ENCODE measurements at places on chromosomes 4 and X.

GRCh38 chrX:129629837-129630236, 24.9 kb downstream of the APLN start:
- no peak for DNase-seq

- peak; percentile 70 for DNase-seq
Observed at GRCh38 chrX:10014462-10015354, 47.5 kb downstream of the CLDN34 start.

DNA sequence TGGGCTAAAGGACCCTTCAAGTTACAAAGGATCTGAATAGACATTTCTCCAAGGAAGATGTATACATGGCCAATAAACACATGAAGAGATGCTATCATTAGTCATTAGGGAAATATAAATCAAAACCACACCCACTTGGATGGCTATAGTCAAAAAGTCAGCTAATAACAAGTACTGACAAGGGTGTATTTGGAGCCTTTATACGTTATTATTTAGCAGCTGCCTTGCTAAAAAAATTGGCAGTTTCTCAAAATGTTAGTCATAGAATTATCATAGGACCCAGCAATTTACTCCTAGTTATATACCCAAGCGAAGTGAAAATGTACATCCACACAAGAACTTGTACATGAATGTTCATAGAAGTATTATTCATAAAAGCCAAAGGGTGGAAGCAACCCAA, 112.7 kb upstream of the DUSP21 start:
- no peak for DNase-seq

DNA sequence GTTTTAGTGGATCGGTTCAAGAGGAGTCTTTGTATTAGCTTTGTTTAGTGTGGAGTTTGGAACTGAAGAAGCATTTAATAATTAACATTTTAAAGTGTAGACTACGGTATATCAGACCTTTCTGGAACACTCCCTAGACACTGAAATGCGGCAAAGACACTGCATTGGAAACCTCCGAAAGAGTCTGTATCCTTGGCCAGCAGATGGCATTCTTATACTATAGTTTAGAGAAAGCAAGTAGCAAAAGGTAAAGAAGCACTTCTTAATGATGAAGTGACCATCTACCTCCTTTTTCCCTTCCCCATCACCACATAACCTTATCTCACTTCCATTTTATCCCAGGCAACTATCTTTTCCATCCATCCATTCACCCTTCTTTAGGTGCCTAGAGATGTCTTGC, 7.6 kb downstream of the FABP2 start:
- DNase-seq: peak; percentile 40

DNA sequence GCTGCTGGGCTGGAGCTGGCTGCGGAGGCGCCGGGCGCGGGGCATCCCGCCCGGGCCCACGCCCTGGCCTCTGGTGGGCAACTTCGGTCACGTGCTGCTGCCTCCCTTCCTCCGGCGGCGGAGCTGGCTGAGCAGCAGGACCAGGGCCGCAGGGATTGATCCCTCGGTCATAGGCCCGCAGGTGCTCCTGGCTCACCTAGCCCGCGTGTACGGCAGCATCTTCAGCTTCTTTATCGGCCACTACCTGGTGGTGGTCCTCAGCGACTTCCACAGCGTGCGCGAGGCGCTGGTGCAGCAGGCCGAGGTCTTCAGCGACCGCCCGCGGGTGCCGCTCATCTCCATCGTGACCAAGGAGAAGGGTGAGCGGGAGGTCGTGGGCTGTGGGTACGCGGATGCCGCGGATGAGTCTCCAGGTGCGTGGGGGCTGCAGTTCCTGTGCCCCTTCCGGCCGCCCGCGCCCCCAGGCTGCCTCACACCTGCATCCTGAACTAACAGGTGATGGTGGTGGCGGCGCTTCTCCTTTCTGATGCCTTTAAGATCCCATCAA, 499 bp downstream of the CYP2U1 start:
- DNase-seq: no peak

GRCh38 chrX:148599404-148599803, 99.0 kb downstream of the AFF2 start:
- no peak for DNase-seq

DNA sequence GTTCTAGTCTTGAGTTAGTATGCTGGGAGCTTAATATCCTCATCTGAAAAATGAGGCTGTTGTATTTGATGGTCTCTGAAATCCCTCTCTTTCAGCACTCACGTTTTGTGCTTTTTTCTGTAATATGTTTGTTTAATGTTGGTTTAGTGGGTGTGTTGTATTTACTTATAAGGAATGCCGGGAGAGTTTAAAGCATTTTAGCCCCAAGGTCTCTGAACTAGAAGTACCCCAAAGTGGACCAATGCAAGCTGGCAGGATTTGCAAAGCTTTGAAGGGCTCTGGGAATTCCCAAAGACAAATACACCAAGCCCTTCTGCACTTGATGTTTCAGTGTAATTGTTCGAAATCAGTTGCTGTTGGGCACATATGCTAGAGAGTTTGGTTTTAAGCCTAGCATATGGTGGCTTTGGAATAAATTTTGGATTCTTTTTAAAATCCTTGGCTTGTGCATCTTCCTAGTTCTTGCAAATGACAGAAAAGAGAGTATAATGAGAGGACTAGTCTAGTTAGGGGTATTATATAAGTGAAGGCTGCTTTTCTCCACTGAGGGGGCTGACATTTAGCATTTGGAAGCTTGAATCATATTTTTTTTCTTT, 371.4 kb upstream of the BOD1L1 start:
- DNase-seq: no peak

DNA sequence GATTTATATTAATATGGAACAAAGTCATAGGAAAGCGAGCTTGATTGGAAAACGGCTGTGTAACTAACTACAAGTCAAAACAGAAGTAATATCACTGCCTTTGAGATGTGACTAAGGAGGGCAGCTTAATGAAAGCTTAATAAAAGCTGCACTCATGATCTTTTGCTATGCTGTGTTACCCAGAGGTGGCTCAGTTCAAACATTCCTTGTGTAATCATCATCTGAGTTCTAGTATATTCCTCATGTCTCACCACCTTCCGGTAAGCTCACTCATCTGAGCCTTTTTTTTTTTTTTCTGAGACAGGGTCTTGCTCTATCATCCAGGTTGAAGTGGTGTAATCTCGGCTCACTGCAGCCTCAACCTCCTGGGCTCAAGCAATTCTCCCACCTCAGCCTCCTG, 5.0 kb downstream of the GRPEL1 start:
- no peak for DNase-seq

DNA sequence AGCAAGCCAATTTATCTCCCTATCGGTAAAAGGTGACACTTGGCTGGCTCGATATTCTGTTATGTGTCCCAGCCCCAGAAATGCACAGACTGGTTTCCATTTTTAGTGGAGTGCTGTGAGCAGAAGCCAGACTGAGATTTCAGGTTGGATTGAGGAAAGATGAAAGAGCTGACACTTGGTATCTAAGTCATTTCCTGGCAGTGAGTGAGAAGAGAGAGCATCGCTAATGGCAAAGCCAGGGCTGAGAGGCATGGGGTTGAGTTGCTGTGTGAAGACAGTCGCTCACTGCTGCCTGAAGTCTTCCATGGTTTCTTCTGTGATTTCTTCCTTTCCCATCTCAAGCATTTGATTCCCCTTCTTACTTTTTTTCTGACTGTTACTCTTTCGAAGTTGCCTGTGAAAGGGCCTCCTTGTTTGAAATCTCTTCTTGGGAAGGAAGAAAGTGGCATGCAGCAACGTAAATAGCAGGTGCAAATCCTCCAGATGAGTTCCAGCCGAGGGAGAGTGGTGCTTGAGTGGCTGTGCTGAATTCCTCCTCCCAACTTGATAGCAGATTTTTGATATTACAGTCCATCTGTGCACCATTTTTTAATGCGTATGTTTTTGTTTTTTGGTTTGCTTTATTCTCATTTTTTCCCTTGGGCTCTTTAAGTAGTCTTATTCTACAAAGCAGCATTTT, 109.2 kb upstream of the LIMCH1 start:
- DNase-seq: no peak

GRCh38 chr4:38242101-38242500, 281.9 kb downstream of the PTTG2 start:
- no peak for DNase-seq

GRCh38 chr4:85369703-85370380, 105.1 kb upstream of the ARHGAP24 start:
- DNase-seq: no peak

DNA sequence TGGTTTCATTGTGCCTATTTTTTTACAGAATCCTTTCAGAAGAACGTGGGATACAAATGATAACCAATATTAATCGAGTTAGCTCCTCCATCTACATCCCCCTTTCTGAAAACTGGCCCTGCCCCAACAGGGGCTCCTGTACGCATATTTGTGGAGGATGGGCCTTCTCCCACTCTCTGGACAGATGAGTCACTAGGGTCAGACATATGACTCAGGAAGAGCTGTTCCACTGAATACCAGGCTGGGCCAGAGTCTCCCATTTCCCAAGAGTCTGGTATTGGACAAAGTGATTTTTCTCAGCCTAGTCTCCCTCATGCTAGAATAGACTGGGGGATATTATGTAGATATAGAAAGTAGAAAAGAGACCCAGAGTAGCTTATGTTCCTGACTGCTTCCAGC, 142.4 kb downstream of the TSPAN5 start:
- peak; percentile 27 for DNase-seq

- peak; percentile 11 for DNase-seq
Observed at GRCh38 chr4:164959896-164960295, 17.6 kb downstream of the TRIM61 start.

DNA sequence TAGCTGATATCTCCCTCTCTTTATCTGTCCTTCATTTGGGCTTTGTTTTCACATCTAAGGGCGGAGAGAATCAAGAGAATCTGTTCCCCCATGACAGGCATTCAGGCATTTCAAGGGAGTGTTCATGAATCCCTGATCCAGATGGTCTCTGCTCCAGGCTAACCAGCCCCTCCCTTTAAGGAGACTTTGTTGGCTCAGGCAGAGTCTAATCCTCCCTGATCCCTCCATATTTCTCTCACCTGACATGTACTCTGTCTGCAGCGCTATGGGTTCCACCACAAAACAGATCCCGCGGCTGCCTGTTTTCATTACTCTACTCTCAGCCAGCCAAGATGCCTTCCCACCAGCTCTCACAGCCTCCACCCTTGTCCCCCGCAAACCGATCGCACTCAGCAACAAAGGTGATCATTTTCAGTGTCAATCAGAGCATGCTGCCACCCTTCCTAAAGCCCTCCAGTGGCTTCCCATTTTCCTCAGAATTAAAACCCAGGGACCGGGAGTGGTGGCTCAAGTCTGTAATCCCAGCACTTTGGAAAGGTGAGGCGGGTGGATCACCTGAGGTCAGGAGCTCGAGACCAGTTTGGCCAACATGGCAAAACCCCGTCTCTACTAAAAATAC, 30.3 kb upstream of the SLC2A9 start:
- no peak for DNase-seq

DNA sequence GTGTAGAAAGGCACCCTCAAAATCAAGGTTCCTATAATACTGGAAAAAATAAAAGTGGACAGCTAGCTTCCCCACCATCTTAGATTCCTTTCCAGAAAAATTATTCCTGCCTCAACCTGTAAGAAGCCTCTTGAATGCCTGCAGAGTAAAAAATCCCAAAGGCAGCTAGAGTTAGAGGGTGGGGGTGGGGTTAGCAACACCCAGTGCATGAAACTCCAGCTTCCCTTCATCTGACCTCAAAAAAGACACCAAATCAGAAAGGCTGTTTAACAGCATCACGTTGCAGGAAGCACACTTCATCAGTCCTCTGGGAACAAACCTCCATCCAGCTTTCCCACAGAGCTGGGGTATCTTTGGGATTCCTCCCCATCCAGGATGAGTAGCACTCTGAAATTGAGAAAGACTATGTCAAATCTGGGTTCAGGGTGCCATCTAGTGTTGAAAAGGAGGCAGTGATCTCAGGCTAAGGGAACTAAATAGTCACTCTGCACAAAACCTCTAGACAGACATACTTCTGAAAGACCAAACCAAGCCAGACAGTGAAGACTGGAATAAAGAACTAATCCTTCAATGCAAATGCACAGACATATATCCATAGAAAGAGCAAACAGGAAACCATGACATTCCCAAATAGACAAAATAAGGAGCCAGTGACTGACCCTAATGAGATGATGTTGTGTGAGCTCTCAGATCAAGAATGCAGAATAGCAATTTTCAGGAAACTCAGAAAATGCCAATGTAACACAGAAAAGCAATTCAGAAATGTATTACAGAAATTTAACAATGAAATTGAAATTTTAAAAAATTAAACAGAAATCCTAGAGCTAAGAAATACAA, 97.9 kb downstream of the ARHGEF9 start:
- peak; percentile 46 for DNase-seq

DNA sequence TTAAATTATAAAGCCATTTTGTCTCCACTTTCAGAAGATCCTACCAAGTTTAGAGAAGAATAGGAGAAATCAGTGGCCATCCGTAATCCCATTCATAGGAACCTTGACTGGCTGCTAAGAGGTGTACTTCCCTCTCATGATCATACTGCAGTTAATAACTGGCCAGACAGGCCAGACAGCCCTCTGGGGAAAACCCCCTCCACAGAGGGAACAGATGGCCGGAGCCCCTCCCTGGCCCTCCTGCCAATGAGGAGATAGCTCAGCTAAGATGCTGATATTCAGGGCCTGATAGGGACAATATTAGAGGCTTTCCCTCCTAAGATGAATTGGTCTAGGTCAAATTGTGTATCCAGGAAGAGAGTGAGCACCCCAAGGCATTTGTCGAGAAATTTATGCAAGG, 200.0 kb upstream of the MAOA start:
- no peak for DNase-seq

DNA sequence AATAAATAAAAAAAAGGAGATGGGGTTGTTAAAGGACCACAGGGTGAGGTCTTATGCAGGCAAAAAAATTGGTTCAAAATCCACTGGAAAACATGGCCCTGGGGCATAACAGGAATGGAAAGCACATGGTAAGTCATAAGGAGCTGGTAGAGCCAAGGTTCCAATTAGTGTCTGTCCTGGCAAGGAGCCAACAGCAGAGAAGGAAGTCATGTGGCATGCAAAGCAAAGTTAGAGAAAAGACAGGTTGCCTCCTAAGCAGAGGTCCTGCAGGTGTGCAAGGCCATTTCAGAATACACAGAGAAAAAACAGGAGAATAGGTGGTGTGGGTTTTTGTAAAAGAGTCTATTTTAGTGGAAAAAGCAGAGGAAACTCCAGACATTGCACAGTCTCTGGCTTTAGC, 1881.7 kb downstream of the ARAP2 start:
- no peak for DNase-seq

GRCh38 chrX:107738272-107738671, 37.3 kb downstream of the TSC22D3 start:
- no peak for DNase-seq

GRCh38 chr4:79528241-79528706, 120.2 kb upstream of the GK2 start:
- DNase-seq: no peak

DNA sequence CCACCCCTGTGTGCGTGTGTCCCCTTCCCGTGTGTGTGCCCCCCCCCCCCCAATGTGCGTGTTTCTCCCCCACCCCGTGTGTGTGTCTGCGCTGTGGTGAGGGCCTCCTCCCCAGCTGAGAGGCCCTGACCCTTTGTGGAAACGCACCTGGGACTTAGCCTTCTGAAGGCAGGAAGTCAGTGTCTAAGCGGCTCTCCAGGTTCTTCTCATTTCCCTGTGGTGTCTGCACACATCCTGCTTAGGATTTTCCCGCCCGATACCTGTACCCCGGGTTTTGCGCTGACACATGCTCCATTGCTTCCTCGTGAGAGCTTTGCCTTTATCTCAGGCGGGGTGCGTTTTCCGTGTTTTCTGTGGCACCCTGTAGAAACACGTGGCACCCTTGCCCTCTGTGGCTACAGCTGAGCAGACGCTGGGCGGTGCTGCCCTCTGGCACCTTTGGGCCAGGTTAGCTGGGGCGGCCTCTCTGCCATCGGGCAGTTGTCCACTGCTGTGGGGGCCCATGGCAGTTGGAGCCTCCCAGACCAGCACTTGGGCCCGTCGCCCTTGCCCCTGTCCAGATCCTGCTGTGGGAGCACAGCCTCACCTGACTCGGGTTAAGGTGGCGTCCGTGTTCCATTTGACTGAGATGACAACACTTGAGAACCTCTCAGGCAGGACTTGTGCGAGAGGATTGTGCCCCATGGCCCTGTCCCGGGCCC, 26.3 kb downstream of the MAEA start:
- DNase-seq: no peak
